ENCODE measurements at places on chromosomes 13 and 19.

DNA sequence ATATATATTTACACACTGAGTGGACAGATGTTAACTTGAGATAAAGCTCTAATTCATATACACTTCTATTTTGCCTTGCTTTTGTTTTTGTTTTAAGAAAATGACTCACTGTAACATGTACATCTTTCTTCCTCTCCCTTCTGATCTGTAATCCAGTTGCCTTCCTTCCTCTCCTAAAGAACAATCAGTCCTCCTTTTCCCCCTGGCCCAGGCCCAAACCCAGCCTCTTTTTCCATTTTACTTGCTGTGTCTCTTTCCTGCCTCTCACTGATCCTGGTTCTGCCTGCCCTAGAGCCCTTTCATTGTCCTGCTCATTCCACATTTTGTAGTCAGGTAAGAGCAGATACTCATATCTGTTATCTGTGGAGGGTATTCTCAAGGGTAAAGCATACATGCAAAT lies 50.8 kb downstream of the ZAR1L start:
- DNase-seq, result no peak

GRCh38 chr13:97932647-97933046 lies 20.8 kb upstream of the IPO5 start:
- no peak for DNase-seq

DNA sequence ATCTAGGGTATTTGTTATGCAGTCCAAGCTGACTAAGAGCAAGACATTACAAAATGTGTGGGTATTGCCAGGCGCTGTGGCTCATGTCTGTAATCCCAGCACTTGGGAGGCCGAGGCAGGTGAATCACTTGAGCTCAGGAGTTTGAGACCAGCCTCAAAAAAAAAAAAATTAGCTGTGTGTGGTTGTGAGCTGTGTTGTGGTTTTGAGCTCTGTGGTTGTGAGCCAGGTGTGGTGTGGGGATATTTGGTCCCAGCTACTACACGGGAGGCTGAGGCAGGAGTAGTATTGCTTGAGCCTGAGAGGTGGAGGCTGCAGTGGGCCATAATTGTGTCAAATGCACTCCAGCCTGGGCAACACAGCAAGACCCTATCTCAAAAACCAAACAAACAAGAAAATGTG lies 5.6 kb upstream of the KEAP1 start:
- no peak for DNase-seq

GRCh38 chr13:100229603-100230002 lies 140.7 kb downstream of the PCCA start:
- no peak for DNase-seq

GRCh38 chr13:72534951-72535640 lies 192.3 kb downstream of the MZT1 start:
- DNase-seq, result no peak

- no peak for DNase-seq
Observed at GRCh38 chr13:103618151-103618550, 551.9 kb upstream of the SLC10A2 start.

DNA sequence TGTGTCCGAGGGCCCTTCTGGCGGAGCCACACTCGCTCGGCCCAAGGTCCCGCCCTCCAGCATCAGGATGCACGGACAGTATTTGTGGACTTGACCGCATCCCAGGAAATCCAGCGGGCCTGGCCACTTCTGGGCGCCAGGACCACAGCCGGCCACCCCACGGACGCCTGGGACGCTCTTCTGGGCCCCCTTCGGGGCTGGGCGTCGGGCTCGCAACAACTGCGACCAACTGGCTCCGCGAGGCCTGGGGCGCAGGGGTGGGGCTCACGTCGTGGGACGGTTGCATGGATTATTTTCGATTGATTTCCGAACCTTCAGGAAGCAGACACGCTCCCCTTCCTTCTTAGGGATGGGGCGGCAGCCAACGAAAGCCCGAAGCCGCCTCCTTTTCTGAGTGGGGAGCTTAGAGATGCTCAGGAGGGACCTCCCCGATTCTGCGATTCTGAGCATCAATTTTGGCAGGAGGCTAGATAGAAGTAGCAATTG lies 521 bp upstream of the NUP58 start:
- peak; percentile 36 for DNase-seq

DNA sequence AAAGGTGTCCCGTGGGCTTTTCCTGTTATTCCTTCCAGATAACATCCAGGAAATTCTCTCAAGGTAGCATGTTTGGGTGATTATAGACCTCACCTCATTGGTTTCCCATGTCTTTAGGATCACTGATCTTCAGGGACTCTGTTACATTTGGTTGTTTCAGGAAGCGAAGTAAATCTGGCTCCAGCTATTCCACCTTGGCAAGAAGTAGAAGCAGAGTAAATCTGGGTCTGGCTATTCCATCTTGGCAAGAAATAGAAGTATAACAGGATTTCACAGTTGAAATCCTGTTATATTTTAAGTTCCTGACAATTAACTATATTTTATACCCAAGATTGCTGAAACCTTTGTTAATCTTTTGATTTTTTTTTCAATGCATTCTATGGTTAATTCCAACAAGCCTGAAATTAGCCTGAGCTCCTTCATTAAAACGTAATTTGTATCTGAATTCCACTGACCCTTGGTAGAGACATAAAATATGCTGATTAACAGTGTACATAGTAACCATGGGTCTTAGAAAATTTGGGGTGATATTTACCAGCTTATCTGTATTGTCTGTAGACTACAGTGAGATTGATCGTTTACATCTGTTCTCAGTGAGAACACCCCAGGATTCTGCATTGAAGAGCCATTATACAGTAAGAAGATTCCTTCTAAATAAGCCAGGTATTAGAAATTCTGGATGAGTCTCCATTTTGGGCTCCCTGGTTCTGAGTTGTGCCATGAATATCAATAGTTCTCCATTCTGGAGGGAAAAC lies 267.6 kb upstream of the SLITRK6 start:
- DNase-seq, result no peak

DNA sequence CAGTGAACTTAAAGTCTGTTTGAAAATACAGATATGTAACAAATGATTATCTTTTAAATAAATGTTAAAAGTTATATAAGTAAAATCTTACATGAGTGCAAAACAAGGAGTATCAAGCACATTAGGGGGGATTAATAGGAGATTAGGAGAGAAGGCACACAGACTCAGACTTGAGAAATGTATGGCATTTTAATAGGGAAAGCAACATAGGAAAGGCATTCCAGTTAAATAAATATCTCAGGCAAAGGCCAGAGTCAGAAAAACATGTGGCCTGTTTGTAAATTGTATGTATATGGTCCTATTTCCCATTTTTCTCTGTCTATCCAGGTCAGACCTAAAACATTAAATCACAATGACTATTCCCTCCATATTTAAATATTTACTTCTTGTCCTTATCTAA lies 462.7 kb downstream of the GPC6 start:
- DNase-seq, result no peak

GRCh38 chr13:97390941-97391600 lies 42.9 kb upstream of the RAP2A start:
- no peak for DNase-seq

DNA sequence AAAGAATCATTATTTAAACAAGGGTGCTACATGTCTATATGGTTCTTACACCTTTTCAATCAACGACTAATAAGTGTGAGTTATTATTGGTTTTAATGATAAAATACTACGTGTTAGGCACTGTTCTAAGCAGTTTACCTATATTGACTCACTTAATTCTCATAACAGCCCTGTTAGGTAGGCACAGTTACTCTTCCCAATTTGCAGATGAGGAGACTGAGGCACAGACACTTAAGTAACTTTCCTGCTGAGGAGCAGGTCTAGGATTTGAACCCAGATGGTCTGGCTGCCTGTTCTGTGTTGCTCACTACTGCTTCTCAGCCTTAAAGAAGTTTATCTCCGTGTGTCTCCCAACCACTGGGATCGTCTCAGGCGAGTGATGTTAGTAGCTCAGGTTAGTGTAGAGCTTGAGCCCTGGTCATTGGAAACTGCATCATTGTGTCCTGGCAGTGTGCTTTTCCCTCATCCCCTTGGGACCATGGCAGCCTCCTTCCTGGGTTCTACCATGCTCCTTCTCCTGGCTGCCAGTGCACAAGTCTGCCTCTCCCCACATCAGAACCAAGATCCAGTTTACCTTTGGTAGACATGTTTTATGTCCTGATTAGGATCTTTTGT lies 10.9 kb downstream of the UBAC2 start:
- DNase-seq, result no peak

GRCh38 chr13:27923794-27924528 lies 4.2 kb downstream of the PDX1 start:
- DNase-seq, result no peak

GRCh38 chr13:94028650-94029049 lies 450.8 kb downstream of the DCT start:
- no peak for DNase-seq

DNA sequence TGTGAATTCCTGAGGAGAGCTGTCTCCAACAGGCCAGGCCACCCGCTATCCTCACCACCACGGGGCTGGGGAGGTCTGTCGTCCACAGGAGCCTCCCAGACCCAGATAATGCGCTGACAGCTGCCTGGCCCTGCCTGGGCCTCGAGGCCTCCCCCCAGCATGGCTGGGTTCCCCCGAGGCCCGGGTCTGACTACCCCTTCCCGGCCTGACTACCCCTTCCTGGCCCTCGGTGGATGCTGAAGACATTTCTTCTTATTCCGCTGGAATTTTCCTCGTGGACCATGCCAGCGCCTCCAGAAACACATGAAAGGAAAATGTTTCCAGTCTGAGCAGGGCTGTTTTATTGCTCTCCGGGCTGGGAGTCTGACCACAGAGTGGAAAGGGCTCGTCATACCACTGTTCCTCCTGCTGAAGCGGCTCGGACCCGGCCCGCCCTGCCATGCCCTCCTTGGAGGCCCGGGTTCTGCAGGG lies 16.8 kb upstream of the COMP start:
- DNase-seq, result no peak

DNA sequence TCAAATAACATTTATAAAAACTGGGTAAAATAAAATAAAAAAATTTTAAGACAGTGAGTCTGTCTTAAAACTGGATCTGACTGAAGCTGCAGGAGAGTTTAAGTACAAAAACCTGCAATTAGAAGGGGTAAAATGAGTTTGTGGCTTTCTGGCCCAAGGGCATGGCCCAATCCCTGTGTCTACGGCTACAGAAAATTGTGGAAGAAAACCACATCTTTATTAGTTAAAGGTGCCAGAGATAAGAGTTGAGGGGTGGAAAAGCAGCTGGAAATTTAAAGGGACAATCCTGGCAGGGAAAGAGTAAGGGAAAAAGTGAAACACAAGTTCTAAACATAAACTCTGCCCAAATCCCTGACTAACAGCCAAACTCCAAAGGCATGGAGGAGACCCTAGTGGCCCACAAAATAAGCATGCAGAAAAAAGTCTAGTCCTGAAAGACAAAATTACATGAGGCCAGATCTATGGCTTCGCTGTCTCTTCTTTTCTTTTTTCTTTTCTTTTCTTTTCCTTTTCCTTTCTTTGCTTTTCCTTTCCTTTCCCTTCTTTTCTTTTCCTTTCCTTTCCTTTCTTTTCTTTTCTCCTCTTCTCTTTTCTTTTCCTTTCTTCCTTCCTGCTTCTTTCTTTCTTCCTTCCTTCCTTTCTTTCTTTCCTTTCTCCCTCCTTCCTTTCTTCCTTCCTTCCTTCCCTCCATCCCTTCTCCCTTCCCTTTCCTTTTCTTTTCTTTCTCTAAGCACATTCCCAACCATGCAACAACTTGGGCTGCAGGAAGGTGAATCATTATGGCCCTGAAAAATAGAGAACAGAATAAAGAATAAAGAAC lies 23.5 kb upstream of the DLEU7 start:
- DNase-seq, result no peak

- no peak for DNase-seq
Observed at GRCh38 chr19:45027371-45027770, 11.5 kb upstream of the CLASRP start.
